Sigmoid colon (tissue), 7 donors: ENCODE measurements at places on chromosomes 1 and 21. TPM values are rescaled to one million over a fixed set of nuclear protein-coding genes. Genes with fewer than 3 reads are reported as not detected.
A peak's percentile ranks its signal among the peaks of the same experiment; 100 is the strongest.

DNA sequence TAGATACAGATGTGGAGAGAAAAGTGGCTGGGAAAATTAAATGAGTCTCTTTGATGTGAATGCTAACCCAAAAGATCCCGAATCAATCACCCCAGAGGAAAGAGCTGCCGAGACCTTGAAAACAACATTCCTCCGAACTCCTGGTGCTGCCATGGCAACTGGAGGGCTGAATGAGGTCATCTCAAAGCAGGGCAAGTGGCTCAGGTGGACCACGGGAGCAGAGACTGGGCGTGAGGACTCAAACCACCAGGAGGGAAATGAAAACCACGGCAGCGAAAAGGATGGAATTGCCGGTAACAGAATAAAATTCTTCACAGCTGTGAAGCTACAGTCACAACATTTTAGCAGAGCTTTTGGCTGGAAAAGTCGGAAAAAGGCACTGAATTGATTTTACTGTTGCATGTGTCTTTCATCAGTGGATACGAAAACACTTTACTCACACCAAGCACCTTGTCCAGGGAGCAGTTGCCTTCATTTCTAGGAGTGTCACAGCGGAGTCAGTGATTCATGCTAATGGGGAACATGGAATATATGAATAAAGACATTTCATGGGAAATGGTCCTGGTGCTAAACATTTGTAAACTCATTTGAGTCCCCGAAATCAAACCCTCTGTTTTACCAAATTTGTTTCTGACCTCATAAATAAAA lies 23.2 kb upstream of the BECN2 start:
- no peaks in the 10 kb centered on the region for H3K27me3 ChIP-seq
- H3K4me1 ChIP-seq: no peaks in the 10 kb centered on the region
- no peak overlapping the region for H3K4me3 ChIP-seq
- no peak overlapping the region for H3K27ac ChIP-seq
- DNase-seq: peak; percentile 64

CD1D gene
- 3.0 TPM for total RNA-seq

DNA sequence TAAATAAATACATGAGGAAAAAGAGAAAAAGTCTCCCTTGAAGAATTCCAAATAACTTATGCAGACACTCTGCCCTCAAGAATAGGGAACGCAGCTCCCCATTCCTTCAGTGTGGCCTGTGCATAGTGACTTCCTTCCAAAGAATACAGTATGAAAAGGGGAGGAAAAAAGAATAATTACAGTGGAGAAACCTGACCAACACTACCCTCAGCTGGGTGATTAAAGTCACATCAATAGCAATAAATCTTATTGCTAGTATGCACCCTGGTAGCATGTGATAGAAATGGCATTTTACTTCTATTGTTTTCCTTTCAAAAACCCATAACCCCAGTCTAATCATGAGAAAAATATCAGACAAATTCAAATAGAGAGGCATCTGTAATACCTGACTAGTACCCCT lies 85.1 kb downstream of the ZZZ3 start:
- DNase-seq: no peak
- no peak overlapping the region for H3K4me3 ChIP-seq
- H3K4me1 ChIP-seq: peaks cover 4% of the 10 kb centered on the region

HMGN1 gene
- 48.2 TPM for total RNA-seq

F5 gene
- not detected for total RNA-seq

DNA sequence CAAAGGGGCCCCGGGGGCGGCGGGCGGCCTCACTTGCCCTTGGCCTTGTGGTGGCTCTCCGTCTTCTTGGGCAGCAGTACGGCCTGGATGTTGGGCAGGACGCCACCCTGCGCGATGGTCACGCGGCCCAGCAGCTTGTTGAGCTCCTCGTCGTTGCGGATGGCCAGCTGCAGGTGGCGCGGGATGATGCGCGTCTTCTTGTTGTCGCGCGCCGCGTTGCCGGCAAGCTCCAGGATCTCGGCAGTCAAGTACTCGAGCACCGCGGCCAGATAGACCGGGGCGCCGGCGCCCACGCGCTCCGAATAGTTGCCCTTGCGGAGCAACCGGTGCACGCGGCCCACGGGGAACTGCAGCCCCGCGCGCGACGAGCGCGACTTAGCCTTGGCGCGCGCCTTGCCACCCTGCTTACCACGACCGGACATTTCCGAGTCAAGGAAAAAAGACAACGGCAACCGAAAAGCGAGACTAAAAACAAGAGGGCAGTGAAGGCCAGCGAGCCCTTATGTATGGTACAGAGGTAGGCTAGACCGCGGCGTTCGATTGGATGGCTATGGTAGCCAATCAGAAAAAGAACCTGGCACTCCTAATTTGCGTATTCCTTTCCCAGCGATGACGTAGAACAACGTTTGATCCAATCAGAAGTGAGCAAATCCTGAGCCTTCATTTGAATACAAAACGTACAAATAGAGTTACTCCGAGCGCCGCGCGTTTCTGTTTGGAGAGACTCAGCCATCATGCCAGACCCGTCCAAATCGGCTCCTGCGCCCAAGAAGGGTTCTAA lies 29.6 kb upstream of the RNF187 start:
- peaks cover 49% of the 10 kb centered on the region for H3K27me3 ChIP-seq
- peak overlapping the region; percentile 42 for H3K4me3 ChIP-seq
- H3K36me3 ChIP-seq: no peaks in the 10 kb centered on the region
- peak overlapping the region; percentile 75 for H3K27ac ChIP-seq

DNA sequence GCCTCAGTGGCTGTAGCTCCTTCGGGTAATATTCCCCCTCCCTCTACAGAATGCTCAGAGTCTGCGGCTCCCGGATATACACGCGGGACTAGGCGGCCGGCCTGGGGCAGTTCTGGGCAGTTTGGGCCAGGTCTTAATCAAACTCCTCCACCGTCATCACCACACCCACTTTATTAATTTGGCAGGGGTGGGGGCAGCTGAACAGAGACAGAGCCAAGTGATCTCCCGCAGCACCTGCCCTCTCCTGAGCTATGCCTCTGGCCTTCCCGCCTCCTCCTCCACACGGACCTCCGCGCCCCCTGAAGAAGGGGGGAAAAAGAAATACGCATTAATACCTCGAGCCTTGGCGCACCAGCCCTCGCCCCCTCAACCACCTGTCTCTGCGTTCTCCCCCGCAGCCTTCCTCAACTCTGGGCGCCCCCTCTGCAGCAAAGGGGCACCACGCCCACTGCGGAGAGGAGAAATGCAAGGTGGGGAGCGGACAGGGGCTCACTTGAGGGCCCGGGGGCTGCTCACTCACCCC lies 42.6 kb downstream of the CD34 start:
- H3K27me3 ChIP-seq: no peaks in the 10 kb centered on the region
- H3K4me3 ChIP-seq: peak overlapping the region; percentile 91
- peak overlapping the region; percentile 92 for H3K27ac ChIP-seq
- no peaks in the 10 kb centered on the region for H3K36me3 ChIP-seq
- DNase-seq: peak; percentile 80

GRCh38 chr1:61491497-61491896 lies 233.4 kb downstream of the TM2D1 start:
- H3K27me3 ChIP-seq: no peaks in the 10 kb centered on the region
- H3K36me3 ChIP-seq: no peaks in the 10 kb centered on the region
- peaks cover 44% of the 10 kb centered on the region for H3K4me1 ChIP-seq
- H3K27ac ChIP-seq: peak overlapping the region; percentile 68
- H3K4me3 ChIP-seq: no peak overlapping the region
